ENCODE measurements at places on chromosomes 5 and 9.
A peak's percentile ranks its signal among the peaks of the same experiment; 100 is the strongest.

- no peak for DNase-seq
Observed at GRCh38 chr5:78926252-78926651, 58.9 kb downstream of the ARSB start.

GRCh38 chr5:39633057-39633456, 208.3 kb upstream of the DAB2 start:
- DNase-seq, result no peak

DNA sequence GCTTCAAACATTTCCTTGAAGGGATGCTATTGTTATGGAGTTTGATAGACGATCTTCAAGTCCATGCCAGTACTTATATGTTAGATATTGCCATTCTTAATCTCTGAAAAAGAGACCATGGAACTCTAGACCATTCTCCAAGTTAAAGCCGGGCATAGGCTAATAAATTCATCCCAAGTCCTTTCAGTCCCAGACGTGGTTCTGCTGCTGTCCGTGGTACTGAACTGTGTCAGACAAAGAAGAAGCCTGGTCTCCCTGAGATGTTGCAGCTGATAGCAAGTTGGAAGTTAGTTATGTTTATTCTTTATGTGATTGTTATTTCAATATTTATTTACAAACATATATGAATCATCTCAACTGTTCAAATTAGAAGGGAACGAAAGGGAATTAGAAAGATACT, 158.7 kb downstream of the NMUR2 start:
- DNase-seq, result peak; percentile 3

GRCh38 chr9:76787677-76788076, 23.4 kb downstream of the PCA3 start:
- DNase-seq, result no peak

GRCh38 chr5:113340537-113340936, 94.3 kb downstream of the TSSK1B start:
- no peak for DNase-seq

- DNase-seq, result no peak
Observed at GRCh38 chr9:78615372-78615771, 318.4 kb downstream of the PSAT1 start.

- DNase-seq, result no peak
Observed at GRCh38 chr9:136394312-136395019, 5.5 kb downstream of the SNAPC4 start.

GRCh38 chr9:93184432-93185265, 710 bp downstream of the WNK2 start:
- DNase-seq, result no peak

DNA sequence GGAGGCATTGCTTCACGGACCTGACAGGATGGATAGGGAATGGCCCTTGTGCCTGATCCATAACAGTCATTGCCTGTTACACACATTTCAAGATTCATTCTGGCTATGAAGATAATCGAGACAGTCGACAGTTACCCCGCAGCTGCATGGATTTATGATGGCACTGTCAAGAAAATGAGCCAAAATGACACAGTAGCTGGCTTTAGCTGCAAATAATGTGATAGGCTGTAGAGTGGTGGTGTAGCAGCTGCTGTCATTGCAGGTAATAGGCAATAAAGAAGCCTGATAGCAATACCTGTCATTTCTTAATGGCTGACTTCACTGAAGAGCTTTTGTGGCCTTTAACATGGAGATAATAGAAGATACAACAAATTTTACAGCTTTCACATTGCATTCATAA, 1085.2 kb upstream of the ARRDC3 start:
- DNase-seq, result no peak
